ENCODE measurements at places on chromosomes 1 and 21.

DNA sequence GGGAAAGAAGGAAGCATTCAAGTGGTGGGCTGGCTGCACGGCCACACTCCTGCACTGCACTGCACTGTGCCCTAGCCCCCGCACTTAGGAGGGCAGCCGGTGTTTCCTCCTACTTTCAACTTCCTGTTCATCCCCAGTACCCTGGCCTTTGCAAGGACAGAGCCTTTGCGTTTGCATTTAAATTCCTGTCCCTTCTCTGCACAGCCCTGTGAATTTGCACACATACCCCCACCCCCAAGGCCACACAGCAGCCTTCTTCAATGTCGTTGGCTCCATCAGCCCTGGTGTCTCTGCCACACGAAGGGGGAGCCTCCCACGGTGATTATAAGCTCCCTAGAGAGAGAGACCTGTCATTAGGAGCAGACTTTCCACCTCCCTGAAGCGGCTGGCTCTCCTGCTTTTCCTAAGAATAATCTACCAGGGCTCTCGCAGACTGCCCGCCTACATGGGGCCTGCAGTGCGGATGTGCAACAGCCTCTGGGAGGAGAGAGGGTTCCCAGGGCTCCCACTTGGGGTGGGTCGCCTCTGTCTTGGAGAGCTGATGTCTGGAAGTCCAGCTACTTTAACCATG lies 13.2 kb upstream of the SLC45A3 start:
- no peak for DNase-seq

DNA sequence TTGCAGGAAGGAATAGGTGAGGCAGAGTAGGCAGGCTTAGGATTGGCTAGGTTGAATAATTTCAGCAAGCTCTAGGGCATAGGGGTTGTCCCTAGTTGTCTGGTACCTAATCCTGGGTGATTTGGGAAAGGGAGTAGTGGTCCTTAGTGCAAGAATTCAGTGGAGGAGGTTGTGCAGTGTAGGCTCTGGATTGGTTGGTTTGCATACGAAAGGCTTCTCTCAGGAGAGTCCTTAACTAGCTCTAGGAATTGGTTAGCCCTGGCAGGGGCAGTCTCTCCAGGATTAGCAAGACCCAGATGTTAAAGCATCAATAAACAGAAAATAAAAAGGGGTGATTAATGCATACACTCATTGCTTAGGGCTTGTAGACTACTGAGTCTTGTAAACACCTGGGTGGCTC lies 9.6 kb upstream of the CD101 start:
- DNase-seq = no peak

GRCh38 chr1:56094168-56094567 lies 485.2 kb downstream of the PLPP3 start:
- no peak for DNase-seq

- DNase-seq = no peak
Measured at GRCh38 chr1:152486400-152487006, 24.1 kb upstream of the LCE5A start.

DNA sequence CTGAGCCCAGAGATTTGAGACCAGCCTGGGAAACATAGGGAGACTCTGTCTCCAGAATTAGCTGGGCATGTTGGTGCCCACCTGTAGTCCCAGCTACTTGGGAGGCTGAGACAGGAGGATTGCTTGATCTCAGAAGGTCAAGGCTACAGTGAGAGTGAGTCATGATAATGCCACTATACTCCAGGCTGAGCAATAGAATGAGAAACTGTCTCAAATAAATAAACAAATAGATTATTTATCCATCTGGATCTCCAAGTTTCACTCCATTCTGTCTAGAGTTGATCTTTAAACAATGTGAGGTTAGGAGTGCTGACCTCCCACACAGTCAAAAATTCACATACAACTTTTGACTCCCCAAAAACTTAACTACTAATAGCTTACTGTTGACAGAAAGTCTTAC lies 106.8 kb upstream of the PALMD start:
- no peak for DNase-seq

DNA sequence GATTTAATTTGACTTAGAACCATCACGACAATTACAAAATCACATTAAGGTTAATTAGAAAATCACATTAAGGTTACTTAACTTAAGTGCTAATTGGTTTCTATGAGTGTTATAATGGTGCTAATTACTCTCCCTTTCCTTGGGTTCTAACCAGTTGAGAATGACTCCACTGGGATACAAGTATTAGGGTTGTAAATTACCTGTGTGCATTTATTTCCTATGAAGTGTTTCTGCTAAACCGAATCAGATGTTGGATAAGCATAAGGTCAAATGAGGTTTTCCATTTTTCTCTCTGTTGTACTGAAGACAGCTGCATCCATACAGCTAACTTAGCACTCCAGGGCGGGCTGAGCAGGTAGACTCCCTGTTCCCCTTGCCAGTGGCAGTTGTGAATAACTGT lies 610.3 kb upstream of the TMPRSS15 start:
- no peak for DNase-seq

DNA sequence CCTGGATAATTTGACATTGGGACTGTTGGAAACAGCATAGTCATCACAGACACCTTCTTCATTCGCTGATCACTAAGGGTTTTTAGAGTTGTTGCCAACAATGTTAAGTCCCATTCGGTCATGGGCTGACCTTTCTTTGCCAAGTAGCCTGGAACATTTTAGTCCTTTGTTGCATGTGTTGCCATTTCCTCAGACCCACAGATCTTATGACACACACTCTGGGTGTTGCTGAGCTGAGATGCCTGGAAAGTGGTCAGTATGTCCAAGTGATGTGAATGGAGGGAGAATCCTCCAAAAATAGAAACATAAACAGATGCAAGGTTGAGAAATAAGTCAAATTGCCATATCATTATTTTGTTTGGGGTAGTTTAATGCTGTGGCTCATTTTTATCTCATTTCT lies 61.5 kb upstream of the GJA5 start:
- no peak for DNase-seq

DNA sequence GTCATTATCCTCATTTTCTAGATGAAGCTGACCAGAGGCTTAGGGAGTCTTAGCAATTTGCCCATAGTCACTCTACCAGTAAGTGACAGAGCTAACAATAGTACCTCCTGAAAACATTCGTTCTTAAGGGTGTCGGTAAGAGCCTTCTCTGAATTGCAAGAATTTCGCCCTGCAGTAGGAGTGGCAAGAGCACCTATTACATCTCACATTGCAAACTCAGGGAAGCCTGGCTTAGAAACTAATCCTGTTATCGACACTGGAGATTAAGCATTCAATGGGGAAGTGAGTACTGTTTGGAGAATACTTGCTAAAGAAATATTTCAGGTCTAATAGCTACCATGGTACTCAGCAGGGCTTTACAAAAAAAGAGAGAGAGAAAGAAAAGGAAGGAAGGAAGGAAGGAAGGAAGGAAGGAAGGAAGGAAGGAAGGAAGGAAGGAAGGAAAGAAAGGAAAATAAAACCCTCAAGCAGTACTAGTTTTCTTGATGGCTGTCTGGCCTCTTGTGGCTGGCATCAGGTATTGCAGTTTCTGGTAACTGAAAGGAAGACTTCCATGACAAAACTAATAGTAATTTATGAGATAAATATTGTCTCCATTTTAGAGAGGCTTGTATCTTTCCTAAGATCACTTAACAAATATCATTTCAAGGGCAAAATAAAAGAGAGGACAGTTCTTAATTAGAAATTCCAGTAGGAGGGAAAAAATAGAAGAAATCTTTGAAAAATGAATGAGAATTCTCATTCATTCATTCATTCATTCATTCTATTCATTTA lies 10.4 kb downstream of the C1orf226 start:
- no peak for DNase-seq

DNA sequence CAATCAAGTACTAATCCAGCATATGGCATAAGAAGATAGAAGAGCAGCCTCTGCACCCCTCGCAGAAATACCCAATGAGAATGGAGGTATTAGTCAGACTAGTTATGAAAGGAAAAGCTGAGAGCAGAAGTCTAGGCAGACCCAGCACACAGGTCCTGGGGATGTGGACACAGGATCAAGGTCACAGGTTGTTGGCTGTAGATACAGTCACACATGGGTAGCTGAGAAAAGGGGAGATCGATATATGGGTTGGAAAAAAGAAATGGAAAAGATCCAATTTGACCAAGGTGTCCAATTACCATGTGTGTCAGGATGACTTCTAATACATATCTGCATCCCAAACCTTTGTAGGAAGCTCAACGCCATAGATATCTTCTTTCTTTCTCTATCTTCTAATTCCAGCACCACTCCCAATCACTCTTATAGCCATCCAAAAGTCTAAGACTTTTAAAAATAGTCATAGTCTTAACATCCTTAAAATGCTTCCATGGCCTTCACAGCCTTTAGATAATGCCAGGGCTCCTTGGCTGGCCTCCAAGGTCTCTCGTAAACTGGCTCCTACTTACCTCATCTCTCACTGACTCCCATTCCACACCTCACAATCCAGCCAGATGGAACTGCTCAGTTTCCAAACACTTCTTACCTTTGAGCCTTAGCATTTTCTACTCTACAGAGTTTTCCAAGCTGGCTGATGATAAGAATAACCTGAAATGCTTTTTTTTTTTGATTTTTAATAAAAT lies 8.3 kb upstream of the ZC3H11B start:
- DNase-seq = no peak

DNA sequence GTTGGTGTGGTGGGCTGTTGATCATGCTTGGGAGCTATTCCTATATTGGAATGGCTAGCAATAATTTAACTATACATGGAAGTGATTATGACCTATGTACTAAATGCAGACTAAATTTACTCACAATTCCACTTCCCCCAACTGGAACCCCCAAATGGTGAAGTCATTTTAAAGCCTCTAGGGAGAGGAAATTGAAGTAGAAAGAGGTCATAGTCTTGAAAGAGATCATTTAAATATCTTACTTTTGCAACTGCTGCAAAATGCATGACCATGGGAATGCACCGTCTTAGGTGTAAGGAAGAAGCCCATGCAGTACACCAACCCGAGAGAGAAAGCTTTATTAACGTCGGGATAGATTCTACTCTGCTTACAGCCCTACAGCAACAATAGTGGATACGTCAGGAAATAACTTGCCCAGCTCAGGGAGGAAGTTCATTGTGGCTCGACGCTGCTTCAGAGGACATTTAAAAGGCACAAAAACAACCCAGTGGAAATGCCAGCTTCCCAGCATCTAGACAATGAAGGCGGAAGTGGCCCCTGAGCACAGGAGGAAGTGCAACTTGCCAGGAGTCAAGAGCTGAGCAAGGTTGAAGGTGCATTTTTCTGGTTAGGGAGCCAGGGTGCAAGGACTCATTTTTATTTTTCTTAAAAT lies 26.5 kb downstream of the CYYR1 start:
- DNase-seq = no peak

GRCh38 chr1:101733340-101733739 lies 263.4 kb downstream of the OLFM3 start:
- DNase-seq = no peak

- no peak for DNase-seq
Measured at GRCh38 chr21:45499970-45500577, 42.2 kb downstream of the SLC19A1 start.

- DNase-seq = no peak
Measured at GRCh38 chr1:197567442-197567841, 207.8 kb downstream of the DENND1B start.

DNA sequence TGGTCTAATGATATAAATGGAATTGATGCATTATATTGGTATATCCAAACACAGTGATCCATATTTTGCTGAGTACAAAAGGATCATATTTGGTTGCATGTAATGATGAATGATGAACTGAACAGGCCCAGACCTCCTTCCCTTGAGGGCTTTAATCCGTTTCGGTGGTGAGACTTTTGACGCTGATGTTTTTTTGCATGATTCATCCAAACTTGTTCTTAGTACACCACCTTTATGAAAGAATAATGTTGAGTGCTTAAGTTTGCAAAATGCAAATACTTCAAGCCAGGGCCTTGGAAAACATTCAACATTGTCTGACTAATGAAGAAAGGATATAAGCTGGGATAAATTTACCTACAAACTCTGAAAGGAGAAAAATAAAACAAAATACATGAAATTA lies 19.2 kb downstream of the HOOK1 start:
- DNase-seq = no peak

GRCh38 chr21:14119038-14119437 lies 91.7 kb downstream of the LIPI start:
- no peak for DNase-seq

GRCh38 chr1:239814306-239814881 lies 277.3 kb upstream of the FMN2 start:
- peak; percentile 8 for DNase-seq

GRCh38 chr1:195804547-195804946 lies 803.7 kb downstream of the KCNT2 start:
- no peak for DNase-seq

- DNase-seq = no peak
Measured at GRCh38 chr1:58529284-58529683, 17.2 kb downstream of the OMA1 start.

GRCh38 chr1:1677718-1678580 lies 14.6 kb downstream of the SLC35E2B start:
- peak; percentile 19 for DNase-seq

- no peak for DNase-seq
Measured at GRCh38 chr1:225556694-225557093, 96.2 kb downstream of the ENAH start.

GRCh38 chr1:114152089-114152507 lies 1.6 kb downstream of the SYT6 start:
- DNase-seq = no peak

DNA sequence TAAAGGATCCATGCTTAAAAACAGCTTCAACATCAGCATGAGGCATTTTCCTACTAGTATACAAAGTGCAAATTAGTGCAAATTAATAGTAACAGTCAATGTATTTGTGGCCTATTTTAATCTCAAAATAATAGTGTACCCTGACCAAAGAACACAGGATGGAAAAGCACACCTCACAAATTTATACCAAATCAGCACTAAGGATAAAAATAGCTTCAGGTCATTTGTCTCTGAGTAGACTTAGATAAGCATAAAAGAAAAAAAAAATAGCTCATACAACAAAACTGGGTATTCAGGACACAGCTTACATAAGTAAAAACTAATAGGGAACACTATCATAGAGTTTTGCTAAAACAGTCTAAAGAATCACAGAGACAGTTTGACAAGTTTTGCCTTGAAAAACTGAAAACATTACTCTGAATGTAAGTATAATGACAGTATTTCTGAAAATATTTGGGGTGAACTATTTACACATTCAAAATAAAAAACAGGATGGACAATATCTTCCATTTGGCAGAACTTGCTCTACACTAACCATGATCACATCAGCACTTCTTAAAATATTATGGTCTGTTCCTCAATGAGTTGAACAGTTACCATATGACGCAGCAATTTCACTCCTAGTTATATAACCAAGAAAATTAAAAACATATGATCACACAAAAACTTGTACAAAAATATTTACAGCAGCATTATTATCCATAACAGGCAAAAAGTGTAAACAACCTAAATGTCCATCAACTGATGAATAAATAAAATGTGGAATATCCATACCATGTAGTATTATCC lies 46.3 kb downstream of the RNF115 start:
- DNase-seq = no peak

DNA sequence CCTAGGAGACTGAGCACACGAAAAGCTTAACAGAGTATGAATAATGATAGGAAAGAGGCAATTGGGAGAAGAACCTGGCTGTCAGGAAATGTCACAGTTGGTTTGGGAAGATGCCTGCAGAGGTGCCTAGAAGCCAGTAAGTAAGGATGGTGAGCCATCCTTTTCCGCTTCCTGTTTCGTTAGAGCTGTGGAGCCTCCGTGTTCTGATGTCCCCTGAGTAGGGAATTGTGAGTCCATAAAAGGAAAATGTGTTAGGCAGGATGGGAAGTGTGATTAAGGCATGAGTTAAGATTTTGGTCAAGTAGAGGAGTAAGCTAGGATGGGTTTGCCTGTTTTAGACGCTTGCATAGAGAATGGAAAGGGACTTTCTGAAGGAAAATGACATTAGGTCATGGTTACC lies 9.0 kb downstream of the CLIC4 start:
- no peak for DNase-seq

Measured in stimulated activated CD4-positive, alpha-beta T cell treated with anti-CD3 and anti-CD28 coated beads, Interleukin-4, amount 100 ng/mL, for 48 hours (primary cell).